Lung (tissue), 17 donors: ENCODE measurements at places on chromosomes 3 and 15.

- peak; percentile 51 for DNase-seq
Measured at GRCh38 chr15:68389936-68390817, 41.8 kb downstream of the ITGA11 start.

- DNase-seq: peak; percentile 44
Measured at GRCh38 chr15:98519767-98520550, 128.4 kb upstream of the IGF1R start.

DNA sequence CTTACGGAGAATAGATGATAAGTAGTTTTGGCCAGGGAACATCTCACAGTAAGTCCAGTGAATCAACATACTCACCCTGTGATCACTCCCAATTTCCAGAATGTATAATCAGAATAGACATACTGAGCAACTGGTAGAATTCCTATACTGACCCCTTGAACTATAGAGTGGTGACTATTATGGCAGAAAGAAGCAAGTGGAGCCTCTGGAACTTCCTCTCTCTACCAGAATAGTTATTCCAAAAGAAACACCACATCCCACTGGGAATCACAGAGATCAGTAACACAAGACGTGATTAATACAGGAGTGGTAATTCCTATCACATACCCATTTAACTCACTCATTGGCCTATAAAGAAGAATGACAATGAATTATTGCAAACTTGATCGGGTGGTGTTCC is 50.1 kb upstream of the TRIM42 start:
- no peak for DNase-seq

GRCh38 chr3:128080323-128081080 is 28.3 kb downstream of the SEC61A1 start:
- DNase-seq: no peak

- DNase-seq: peak; percentile 59
Measured at GRCh38 chr15:71411538-71412482, 296.5 kb downstream of the THSD4 start.

DNA sequence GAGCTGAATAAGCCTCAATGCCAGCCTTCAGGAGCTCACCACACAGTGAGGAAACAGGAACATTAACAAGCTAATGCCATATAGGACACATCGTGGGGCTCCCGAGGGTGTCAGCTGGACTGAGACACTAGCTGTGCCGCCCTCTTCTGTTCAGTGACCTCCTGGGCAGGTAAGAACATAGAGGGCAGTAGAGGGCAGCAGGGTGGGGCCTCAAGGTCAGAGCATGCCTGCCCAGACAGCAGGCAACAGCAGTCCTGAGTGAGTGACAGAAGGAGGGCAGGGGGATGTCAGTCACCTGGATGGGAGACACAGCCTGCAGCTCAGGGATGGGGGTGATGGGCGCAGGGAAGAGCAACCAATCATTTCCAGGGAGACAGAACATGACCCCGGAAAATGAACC is 15.5 kb downstream of the NTRK3 start:
- no peak for DNase-seq

- DNase-seq: no peak
Measured at GRCh38 chr3:130688015-130688688, 58.5 kb downstream of the PIK3R4 start.

DNA sequence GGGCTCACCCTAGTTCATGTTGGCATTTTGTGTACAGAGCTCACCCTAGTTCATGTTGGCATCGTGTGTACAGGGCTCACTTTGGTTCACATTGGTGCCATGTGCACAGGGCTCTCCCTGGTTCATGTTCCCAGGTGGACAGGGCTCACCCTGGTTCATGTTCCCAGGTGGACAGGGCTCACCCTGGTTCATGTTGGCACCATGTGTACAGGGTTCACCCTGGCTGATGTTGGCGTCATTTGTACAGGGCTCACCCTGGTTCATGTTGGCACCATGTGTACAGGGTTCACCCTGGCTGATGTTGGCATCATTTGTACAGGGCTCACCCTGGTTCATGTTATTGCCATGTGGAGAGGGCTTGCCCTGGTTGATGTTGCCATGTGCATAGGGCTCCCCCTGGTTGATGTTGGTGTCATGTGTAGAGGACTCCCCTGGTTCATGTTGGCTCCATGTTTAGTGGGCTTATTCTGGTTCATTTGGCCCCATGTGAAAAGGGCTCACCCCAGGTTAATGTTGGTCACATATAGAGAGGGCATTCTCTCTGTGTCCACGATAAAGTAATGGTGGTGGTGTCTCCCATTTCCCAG is 31.7 kb upstream of the NR2C2 start:
- DNase-seq: no peak

DNA sequence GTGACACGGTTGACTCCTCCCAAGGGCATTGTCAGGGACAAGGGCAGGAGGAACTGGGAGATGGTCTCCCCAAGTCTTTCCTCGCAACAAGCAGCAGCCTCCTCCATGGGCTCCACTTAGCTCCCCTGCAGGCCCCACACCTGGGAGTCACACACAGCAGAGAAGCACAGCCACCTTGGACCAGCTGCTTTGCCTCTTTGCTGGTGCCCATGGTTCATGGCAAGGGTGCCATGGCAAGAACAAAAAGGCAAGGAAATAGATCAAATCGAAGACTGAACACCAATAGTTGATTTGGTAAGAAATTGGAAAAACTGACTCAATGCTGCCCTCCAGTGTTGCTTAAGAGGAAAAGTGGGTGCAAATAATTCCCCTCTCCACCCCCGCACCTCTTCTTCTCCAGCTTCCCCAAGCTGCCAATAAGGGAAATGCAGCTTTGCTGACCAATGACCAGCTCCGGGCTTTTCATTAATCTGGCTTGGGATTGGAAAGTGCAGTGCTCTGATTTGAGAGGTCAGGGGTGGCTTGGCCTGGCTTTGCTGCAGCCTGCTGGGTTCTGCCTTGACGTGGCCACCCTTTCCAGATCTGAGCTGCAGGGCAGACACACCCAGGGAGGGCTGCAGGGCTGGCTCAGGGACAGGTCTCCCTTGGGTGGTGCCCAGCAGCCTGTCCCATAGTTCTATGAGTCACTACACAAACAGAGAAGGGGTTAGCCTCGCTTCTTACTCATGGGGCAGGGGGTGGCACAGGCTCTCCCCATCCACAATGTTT is 162.0 kb downstream of the KLF13 start:
- peak; percentile 89 for DNase-seq

DNA sequence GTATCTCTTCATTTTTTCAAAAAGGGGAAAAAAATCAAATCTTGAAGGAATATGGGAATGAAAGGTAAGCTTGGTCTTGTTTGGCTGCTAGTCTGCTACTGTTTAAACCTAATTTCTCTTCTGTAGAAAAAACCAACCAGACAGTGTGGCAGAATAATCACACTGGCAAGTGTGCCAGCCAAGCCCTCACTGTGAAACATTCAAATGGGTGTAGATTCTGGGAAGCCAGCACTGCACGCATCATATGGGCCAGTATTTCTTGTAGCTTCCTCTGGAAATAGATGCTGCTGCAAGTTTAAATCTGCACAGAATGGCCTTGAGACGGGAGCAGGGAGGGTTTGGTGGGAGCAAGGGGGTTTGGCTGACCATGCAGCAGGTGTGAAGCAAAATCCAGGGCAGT is 62.1 kb downstream of the POMGNT2 start:
- DNase-seq: no peak

DNA sequence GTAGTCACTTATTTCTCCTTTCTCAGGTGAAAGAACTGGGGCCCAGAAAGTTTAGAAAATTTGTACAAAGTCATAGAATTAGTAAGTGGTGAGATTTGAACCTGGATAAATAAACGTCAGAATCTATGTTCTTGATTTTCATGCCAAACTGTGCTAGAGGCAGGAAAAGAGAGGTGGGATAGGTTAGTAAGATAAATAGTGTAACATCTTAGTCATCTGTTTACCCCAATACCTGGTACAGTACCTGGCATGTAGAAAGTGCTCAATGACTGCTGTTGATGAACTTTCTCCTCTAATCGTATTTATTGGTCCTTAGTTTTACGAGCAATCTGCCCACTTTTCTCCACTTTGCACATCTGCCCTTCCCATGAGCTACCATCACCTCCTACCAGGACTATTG is 124.9 kb downstream of the MITF start:
- no peak for DNase-seq

- DNase-seq: no peak
Measured at GRCh38 chr3:62229211-62229610, 144.1 kb downstream of the FEZF2 start.

- DNase-seq: no peak
Measured at GRCh38 chr15:50906954-50907600, 1.4 kb upstream of the AP4E1 start.

- no peak for DNase-seq
Measured at GRCh38 chr15:63022663-63023062, 19.9 kb upstream of the TPM1 start.

GRCh38 chr15:69629631-69630161 is 177.1 kb downstream of the RPLP1 start:
- DNase-seq: no peak

DNA sequence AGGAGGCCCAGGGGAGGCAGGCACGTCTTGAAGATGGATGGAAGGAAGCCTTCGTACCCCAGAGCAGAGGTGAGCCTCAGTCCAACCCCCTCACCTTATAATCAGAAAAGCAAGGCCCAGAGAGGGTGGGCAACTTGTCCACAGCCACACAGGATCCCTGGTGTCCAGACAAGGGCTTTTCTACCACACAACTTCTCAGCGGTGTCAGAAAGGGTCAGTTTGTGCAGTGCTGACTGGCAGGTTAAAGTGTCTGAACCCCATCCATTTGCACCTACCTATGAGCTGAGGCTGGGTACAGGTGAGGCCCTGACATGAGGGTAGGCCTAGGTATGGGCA is 8.6 kb downstream of the IGDCC3 start:
- no peak for DNase-seq

- no peak for DNase-seq
Measured at GRCh38 chr15:89099968-89100367, 11.7 kb downstream of the ABHD2 start.

DNA sequence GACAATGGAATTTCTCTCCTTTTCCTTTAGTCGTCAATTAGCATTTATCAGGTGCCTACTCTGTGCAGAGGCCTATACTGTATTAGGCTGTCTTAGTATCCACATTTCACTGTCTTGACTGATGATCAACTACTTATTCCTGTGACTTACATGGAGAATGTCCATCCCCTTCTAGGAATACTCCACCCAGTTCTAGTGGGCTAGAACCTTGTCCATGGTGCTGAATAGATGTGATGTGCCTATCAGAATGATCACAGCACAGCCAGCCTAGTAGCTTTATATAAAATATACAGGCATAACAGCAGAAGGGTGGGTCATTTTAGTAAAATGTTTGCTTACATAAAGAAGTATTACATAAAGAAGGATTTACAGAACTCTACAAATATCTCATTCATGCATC is 621.4 kb downstream of the PDCD6IP start:
- DNase-seq: peak; percentile 53

GRCh38 chr15:70153921-70154717 is 56.4 kb upstream of the TLE3 start:
- DNase-seq: peak; percentile 85

GRCh38 chr3:46876313-46877300 is 914 bp upstream of the PTH1R start:
- DNase-seq: no peak

GRCh38 chr3:28935146-28935545 is 345.7 kb upstream of the RBMS3 start:
- peak; percentile 43 for DNase-seq

DNA sequence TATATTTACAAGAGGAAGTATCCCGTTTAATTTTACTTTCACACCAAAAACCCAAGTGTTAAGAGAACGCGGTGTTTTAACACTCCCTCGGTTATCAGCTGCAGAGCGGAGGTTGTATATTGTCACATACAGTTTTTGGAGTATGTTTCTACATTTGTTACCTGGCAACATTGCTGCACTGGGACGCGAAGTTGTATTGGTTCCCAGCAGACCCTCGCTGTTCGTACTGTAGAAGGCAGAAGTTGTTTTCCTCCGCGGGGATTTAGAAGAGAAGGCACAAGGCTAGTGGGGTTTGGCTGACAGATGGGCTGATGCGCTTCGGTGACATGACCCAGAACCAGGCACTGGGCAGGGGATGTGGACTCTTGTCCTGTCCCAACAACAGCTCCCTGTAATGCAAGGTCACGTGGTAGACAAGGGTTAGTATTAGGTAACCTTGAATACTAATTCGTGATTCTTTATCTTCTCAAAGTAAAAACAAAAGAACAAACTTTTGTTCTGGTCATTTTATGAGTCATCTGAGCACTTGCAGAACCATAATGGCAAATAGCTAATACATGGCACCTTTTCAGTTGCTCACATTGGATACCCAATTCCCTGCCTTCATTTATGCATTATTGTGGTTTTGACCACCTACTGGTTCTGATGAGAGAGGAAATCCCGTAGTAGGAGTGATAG is 230.4 kb upstream of the BHLHE40 start:
- DNase-seq: no peak

DNA sequence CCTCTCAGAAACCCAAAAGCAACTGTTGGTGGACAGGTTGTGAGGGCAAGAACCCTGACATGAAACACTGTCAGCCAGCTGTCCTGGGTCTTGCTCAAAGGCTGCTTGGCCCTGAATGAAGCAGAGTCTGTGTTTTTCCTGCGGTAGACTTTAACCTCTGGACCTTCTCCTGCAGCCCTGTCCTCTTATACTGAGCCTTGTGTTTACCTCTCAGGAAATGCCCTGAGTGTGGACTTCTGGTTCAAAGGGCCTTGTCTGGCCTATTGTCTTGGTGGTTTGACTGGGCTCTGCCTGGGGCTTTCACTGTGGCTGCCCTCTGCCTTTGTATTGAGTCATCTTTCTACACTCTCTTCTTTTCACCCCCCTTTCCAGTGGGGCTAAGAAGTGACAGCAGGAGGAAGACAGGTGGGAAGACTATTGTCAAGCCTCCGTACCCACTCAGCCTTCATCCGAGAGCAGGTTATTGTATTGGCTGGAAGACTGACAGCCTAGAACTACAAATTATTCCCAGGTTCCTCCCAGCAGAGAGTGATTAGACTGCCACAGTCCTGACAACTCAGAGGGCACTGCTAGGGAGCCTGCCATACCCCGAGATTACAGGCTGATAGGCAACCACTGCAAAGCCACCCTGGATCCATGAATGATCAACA is 3.5 kb downstream of the SEC13 start:
- no peak for DNase-seq

GRCh38 chr3:181794011-181794790 is 82.5 kb downstream of the SOX2 start:
- DNase-seq: no peak

DNA sequence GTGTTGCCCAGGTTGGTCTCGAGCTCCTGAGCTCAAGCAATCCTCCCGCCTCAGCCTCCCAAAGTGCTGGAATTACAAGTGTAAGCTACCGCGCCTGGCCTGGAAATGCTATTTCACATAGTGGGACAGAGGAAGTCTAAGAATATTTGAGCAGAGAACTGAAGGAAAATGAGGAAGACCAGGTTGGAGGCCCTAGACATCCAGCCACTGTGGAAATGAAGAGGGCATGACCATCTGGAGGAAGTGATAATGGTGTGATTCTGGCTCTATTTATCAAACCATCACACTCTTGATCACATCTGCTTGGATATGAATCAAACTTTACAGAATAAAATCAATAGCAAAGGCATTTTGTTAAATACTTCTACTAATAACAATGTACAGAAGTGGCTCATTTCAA is 65.9 kb upstream of the ARHGEF3 start:
- DNase-seq: no peak

DNA sequence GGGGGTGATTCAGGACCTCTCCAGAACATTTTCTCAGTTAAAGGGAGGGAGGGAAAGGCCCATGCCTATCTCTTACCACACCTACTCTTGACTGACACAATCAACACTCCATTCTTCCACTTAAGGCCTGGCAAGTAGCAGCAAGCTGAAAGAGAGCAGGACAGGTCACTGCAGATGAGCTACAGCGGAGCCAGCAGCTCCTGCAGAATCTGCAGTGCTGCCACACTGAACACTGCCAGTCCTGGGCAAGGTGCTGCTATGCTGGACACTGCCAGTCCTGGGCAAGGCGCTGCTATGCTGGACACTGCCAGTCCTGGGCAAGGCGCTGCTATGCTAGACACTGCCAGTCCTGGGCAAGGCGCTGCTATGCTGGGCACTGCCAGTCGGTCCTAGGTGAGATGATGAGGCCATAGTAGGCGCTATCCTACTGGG is 143.7 kb downstream of the MYLK start:
- DNase-seq: no peak
